RPMI8226 (cell line): ENCODE measurements at places on chromosomes 5 and 9.
A peak's percentile ranks its signal among the peaks of the same experiment; 100 is the strongest.

DNA sequence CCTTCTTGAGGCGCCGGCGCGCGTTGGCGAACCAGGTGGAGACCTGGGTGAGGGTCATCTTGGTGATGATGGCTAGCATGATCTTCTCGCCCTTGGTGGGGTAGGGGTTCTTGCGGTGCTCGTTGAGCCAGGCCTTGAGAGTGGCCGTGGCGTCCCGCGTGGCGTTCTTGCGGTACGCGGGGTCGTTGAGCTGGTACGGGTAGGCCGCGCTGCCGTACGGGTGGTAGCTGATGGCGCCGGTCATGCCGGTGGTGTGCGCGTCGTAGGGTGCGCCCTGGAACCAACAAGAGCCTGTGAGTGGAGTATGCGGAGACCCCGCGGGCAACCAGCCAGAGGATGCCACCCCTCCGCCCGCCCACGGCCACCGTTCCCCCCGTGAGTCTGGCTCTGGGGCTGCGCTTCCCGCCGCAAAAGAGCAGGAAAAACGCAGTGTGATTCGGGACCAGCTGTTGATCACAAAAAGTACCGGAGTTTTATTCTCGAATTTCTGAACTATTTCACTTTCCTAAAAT lies 1.9 kb downstream of the IRX2 start:
- DNase-seq, result no peak

- DNase-seq, result no peak
Observed at GRCh38 chr5:123538670-123539459, 26.9 kb downstream of the CSNK1G3 start.

DNA sequence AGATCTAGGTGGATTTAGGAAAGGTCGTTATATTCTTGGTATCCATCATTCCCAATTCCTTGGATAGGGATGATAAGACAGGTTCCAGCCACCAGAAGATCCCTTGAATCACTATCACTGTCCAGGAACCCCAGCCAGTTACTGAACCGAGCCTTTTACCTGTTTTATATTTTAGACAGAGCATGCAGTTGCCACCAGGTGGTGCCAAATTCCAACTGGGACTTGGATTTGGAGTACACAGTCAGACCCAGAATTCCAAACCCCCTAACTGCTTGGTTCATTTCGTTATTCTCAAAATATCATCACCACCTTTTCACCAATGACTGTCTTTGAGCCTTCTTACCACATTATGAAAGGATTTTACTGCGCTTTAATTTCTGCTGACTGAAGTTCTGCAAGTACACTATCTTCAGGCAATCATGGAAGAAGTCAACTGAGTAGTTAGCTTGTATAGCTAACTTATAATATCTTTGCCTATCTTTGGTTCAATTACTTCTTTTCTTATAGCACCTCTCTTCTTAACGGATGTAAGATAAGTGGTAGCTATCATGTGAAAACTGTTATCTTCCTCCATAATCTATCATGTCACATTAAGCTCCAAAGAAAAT lies 191.8 kb downstream of the PRR16 start:
- peak; percentile 47 for DNase-seq

- DNase-seq, result no peak
Observed at GRCh38 chr9:3951161-3951665, 348.7 kb downstream of the GLIS3 start.

DNA sequence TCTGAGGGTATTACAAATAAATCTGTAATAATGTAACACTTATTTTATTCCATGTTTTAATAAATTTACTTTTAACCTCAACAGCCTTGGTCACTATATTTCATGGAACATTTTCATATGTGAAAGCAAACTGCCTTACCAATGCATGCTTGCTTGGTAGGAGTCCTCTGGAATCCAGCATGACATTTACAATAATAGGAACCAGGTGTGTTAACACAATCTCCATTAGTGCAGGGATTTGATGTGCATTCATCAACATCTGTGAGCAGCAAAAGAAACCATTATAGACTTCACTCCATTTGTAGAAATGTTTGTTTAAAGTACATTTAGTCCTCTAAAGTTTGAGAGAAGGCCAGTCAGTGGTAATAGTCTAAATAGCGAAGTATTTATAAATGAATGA lies 159.4 kb downstream of the FBN2 start:
- no peak for DNase-seq

DNA sequence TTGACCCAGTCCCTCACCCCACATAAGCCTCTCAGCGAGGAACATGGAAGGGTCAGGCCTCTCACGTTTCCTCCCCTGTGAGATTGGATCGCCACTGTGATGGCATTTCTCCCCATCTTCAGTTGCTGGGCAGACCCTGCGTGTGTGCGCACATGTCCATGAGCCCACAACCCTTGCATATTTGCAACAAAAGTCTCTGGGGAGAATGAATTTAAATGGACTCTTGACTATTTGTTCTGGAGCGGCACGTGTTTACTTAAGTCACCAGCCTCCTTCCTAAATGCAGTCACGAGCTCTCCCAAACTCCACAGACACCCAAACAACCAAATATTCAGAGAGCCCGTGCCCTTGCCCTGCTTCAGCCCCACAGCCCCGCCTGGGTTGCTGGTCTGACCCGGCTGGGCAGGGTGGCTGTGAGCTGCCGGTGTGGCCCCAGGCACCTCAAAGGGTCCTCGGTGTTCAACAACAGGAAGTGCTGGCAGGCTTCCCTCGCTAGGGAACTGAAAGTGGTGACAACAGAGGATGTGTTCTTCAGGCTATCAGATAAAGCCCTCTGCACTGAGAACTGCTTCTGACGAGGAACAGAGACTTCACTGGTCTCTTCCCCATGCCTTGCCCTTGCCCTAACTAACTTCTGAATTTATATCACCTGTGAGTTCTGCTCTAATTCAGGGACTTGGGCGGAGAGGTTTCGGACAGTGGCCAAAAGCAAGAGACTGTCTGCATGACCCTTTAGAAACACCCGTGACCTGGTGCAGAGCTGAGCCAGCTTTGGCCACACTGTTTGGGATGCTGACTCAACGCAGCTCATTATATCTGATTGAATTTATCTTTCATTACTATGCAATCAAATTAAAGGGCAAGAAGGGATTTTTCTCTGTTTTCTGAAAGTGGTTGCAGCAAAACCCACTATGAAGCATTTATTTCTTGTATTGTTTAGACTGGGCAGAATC lies 19.2 kb upstream of the CD180 start:
- DNase-seq, result peak; percentile 99

GRCh38 chr5:142322747-142323479 lies 1.9 kb downstream of the SPRY4 start:
- no peak for DNase-seq

DNA sequence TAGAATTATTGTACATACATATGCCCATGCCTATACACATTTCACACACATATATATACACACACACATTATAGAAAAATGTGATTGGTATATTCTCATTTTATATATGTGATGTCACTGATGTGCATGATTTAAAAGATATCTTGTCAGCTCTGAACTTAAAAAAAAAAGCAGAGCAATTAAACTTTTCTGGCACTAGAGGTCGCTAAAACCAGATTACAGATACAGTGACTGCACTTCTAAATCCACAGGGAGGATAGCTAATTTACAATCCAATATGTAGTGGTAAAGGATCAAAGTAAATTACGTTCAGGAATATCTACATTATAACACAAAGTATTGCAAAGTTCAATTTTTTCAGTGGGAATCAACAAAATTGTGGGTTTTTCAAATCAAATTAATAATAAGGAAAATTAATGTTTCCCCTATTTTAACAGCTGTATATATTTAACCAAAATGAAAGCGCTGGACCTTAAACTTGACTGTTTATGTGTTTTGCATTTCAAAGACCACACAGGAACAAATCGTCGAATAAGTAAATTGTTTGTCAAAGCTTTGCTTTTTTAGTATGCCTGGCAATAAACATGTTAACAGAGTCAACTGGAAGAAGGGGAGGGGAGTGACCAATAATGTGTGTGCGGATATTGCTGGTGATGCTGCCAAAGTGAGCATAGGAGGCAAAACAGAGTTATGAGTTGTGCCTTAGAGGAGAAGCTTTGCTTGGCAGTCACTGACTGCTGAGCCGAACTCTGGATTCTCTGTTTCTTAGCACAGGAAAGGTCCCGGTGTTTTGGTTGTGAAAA lies 1201.4 kb upstream of the C9orf72 start:
- peak; percentile 23 for DNase-seq

DNA sequence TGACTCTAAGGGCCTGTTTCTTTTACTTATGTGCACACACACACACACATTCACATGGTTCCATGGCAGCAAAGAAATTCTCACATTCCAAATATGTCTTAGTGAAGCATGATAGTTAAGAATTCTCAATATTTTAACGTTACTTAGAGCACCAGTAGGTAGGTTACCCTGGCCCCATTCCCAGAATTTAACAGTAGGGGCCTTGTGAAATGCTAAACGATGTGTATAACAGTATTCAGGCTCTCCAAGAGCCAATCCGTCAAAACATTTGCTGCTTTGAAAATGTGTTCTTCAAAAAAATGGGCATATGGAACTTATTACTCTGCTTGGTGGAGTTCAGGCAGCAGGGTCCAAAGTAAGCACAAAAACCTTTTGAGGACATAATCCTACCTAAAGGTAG lies 93.7 kb upstream of the DAB2 start:
- no peak for DNase-seq

GRCh38 chr9:127360829-127361228 lies 36.1 kb upstream of the SLC2A8 start:
- no peak for DNase-seq

GRCh38 chr5:31443572-31443971 lies 88.3 kb downstream of the DROSHA start:
- no peak for DNase-seq

DNA sequence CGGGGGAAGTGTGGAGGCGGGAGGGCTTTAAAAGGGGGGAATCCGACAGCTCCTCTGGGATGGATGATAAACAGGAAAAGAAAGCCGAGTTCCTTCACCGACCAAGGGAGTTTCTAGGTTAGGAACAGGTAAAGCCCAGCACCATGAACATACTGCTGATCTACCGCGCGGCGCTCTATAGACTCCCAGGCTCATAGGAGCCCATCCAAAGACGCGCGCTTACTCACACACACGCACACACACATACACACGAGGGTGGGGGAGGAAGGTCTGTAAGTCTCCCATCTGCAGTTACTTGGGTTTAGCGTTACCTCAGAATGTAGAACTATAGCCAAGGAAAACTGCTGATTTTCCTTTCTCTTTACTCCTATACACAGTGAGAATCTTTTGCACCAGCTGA lies 2.6 kb upstream of the GABRB2 start:
- DNase-seq, result no peak

GRCh38 chr5:142501890-142502289 lies 177.1 kb upstream of the SPRY4 start:
- DNase-seq, result no peak

- no peak for DNase-seq
Observed at GRCh38 chr9:122396614-122397148, 25.9 kb downstream of the PTGS1 start.

DNA sequence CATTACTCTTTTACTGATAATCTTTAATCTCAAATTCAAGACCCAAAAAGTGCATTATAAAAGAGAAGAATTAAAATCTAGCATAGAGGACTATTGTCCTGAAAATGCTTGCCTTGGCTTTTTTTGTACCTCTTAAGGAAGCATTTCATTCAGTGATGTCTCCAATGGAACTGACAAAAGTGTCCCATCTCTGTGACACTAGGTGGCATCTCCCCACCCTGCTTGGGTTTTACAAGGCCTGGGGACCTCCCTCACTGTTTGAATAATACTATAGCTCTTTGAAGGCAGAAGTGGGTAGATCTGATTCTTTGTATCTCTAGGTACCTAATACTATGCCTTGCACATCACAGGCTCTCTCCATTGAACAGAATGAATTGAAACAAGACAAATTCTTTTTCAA lies 180.6 kb downstream of the EPB41L4A start:
- no peak for DNase-seq

DNA sequence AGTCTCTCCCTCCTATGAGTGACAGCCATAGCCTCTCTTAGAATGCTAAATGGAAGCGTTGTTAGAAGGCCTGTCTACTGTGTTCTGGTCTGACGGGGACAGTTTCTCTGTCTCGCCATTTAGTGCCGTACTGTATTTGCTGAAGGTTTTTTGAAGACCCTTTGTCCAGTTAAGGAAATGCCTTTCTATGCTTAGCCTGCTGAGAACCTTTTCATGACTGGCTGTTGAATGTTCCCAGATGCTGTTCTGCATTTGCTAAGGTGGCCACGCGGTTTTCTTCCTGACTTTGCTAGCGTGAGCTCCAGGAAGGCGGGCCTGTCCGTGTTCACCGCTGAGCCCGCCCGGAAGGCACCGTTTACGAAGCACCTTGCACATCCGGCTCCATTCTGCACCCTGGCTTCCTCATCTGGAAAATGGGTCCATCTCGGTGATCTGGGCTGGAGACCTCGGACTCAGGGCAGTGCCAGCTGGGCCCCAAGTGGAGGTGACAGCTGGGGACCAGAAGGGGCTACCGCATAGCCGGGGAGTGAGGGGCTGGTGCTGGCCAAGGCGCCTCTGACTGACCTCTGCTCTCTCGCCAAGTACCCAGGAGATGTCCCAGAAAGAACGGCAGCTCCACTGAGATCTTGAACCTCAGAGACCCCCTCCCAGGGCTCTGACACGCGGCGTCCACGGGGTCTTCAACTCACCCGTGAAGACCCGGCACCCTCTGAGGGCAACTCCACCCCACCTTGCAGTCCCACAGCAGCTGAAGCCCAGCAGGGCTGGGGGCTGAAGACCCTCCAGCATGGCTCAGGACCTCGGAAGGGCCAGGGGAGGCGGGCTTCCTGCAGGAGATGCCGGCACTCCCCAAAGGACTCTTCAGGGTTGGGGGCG lies 52.5 kb upstream of the NKD2 start:
- no peak for DNase-seq

- no peak for DNase-seq
Observed at GRCh38 chr5:175059687-175060211, 335.4 kb downstream of the MSX2 start.

GRCh38 chr5:114427204-114427603 lies 65.3 kb downstream of the KCNN2 start:
- no peak for DNase-seq

DNA sequence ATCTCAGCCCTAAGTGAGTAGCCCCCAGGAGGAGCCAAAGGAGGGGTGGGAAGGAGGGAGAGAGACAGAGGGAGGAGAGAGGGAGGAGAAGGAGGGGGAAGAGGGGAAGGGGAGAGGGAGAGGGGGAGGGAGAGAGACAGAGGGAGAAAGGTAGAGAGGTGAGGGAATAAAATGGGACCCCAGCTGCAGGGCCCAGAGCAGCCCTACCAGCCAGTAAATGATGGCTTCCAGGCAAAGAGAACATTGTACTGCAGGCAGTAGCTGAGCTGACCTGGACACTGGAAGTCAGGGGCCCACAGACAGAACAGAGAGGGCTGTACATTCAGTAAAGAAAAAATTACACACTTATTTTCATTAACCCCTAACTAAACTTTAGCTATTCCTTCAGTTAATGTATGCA lies 57.8 kb upstream of the GNE start:
- DNase-seq, result no peak

GRCh38 chr9:20551236-20551635 lies 71.1 kb downstream of the MLLT3 start:
- no peak for DNase-seq
